ENCODE measurements at places on chromosomes 1 and 21.

DNA sequence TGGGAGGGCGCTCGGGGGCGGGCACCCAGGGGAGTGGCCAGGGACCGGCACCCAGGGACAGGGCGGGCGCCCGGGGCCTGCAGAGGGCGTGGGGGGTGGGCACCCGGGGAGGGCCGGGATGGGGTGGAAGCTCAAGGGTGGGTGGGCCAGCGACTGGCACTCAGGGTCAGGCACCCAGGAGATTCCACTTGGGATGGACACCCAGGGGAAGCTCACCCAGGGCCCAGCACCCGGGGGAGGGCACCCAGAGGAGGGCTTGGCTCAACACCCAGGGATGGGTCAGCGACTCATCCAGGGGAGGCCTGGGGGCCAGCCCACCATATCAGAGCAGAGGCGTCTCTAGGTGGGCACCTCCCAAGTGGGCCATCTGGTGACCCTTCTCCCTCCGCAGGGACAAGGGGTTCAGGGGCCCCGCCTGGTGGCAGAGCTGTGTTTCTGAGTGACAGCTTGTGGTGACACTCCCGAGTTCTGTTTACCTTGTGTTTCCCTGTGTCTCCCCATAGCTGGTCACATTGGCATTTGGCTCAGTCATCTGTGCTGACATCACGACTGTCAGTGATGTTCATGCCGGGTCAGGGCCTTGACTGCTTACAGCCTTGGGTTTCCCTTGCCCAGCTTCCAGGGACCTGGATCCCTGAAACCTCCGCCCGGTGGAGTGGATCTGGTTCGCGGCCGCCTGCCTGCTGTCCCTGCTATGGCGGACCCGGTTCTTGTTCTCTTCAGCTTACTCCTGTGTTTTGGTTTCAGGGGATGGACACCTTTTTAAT, 749 bp downstream of the IBA57 start:
- DNase-seq, result peak; percentile 62

DNA sequence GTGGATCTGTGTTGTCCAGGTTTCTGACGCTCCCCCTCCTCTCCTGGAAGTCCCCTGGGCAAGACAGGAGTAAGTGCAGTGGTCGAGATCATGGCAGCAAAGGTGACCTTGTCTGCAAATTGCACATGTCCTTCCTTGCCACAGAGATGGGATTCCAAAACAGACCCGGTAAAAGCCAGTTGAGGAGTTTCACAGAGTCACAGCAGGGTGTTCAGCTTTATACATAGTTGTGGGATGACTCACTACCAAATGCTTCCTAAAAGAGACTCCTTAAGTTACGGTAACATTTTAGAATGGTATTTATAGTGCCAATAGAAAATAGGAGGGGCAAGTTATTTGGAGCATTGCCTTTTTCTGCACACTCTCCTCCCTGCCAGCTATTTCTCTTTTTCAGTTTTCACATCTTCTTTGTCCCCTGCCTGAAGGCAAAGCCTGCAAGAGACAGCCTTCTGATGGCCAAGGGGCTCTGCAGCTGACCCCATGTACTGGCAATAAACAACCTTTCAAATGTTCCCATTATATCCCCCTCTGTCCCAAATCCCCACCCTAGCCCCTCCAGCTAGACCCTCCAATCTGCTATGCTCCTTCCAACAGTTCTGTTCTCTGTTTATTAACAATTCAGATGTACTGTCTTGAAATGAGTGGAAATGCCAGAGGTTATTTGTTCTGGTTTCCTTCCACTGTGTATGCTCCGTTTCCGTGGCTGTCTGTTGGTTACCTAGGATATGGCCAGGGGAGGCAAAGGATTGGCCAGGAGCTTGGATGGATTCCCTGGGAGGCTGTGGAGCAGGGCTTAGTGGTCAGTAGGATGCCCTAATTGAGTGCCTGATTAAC, 115.0 kb downstream of the TGFB2 start:
- DNase-seq, result no peak

DNA sequence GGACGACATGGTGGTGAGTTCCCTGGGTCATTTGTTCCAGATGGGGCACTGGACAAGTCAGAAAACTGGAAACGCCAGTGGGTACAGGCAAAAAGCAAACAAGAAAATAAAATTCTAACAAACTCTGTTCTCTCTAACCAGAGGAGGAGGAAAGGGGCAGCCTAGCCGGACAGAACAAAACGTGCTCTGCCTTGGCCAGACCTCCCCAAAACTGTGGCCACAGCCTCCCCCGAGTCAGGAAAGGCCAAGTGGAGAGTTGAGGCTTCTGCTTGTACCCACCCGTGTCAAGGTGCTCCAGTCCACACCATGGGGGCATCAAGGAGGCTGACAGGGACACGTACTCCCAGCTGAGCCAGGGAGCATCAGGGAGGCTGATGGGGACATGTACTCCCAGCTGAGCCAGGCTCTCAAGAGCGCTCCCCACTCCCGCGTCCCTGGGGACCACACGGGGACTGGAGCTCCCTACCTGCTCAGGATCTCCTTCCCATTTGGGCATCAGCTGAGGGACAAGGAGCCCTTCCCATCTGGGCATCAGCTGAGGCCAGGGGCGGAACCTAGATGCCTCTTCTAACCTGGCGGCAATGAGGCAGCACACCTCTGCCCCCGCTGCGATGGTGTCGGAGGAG, 154.8 kb upstream of the COL6A1 start:
- DNase-seq, result no peak

DNA sequence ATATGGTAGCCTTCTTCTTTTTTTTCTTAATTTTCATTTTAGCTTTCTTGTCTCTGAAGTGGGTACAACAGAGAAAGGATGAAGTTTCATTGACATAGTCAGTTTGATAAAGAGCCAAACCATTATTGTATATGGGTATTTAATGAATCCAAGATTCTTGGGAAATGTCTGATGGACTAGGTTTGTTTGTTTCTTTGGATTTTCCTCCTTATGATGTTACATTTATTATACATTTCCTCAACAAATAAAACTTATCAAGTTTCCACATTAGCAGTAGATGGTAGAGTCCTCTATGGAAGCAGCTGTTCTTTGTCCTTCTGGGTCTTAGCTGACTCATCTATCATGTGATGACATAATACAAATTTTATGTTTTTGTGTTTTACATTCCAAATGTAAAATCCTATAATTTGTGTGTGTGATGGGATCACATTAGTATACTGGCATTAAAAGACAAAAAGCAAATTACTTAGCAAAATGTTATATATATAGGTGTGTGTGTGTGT, 6.0 kb downstream of the COL24A1 start:
- DNase-seq, result no peak

- DNase-seq, result no peak
Observed at GRCh38 chr1:83918688-83919285, 80.1 kb downstream of the TTLL7 start.

DNA sequence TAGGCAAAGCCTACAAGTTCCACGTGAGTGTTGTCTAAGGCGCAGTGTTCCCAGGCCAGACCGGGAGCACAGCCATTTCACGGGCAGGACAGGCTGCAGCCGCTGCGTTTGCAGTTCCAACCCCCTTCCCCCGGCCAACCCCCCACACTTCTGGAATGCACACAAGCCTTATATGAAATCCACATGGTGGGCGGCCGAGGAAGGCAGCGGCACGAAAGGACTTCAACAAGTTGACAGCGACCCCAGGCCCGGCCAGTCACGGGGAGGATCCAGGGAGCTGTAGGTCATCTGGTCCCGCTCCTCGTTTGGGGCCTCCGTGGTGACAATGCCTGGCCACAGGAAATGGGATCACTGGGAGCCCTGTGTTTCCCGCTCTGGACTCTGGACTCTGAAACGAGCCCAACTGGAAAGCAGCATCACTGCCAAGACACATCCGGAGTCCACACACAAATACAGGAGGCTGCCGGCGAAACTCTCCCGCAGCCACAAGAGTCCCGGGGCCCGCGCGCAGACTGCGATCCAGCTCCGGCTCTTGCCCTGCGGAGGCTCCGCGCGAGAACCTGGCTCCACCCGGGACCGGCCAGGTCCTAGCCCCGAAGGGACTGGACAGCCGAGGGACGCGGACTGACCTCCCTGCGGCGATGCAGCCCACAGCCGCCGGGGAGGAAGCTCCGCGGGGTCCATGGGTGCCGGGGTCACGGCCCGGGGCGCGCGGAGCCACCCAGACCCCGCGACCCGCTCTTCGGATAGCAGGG, 794 bp downstream of the NID1 start:
- DNase-seq, result no peak

DNA sequence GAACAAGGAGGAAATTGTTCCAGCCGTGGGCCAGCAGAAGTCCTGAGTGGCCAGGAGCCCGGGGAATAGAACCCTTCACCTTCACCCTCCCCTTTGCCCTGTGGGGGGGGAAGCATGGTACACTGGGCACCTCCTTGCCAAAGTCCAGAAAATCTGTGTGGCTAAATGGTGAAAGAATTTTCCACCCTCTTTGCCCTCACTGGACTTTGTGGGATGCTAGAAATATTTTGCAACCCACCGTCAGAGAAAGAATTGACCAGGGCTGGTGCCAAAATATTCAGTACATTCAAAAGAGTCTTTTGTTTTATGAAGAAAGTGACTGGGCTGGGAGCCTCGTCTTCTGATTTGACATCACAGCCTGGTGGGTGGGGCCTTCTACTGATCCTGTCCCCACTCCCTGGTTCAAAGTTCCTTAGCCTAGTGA, 14.6 kb downstream of the NFASC start:
- DNase-seq, result no peak

GRCh38 chr1:36080801-36081200, 3.1 kb upstream of the TEKT2 start:
- DNase-seq, result no peak

- no peak for DNase-seq
Observed at GRCh38 chr1:245874942-245875580, 632.0 kb downstream of the SMYD3 start.

DNA sequence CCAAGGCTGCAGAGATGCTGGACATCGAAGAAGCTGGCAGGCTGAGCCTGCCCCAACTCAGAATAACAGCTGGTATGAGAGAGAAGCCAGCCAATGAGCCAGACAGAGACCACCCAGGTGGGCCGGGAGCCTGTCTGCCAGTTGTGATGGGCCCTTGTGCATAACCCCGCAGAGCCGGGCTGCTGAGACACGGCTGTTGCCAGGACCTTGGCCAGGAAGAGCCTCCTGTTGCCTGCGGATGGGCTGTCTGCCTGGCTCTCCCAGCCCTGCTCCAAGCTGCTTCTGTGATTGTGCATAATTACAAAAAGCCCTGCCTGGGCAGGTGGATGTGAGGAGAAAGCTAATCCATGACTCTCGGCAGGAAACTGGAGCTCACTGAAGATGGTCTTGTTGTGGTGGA, 126.5 kb downstream of the CAPN8 start:
- no peak for DNase-seq

GRCh38 chr21:21952566-21952965, 954.4 kb downstream of the NCAM2 start:
- DNase-seq, result no peak

DNA sequence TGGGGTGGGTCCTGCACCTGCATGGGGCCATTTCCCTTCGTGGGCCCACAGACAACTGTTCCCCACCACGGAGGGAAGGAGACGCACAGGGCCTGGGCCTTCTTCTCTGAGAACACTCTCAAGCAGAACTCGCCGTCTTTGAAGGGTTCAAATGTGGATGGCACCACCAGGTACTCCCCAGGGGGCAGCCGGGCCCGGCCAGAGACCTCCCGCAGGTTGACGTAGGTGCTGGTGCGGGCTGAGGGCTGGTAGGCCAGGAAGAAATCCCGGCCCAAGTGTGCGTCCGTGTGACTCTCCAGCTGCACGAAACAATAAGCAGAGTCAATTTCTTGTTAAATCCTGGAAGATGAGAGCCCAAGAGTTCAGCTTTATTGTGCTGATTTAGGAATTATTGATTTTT, 56.4 kb downstream of the CAPN8 start:
- DNase-seq, result no peak

GRCh38 chr1:224594851-224595250, 21.3 kb upstream of the CNIH3 start:
- no peak for DNase-seq
